ENCODE measurements at places on chromosomes 3 and 15.

GRCh38 chr3:36206956-36207580 lies 173.2 kb upstream of the STAC start:
- DNase-seq, result no peak

GRCh38 chr3:169627073-169627472 lies 36.4 kb downstream of the MECOM start:
- no peak for DNase-seq

- no peak for DNase-seq
Observed at GRCh38 chr3:35635926-35636683, 3.2 kb upstream of the ARPP21 start.

GRCh38 chr3:62919784-62920465 lies 44.7 kb upstream of the CADPS start:
- DNase-seq, result no peak

DNA sequence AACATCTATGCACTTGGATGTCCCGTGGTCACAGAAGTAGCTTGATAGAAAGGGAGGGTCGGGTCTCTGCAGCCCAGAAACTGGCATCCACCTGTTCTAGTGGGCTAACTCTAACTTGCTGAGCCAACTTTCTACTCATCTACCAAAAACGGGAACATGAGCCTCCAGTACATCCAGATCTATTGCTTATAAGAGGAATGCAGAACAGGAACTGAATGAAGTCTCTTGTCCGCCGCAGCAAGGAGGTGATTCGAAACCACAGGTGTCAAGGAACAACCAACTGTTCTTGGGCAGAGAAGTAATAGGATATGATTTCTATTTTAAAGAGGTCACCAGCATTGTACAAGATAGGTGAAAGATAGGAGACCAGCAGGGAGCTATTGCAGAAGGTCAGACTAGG lies 17.9 kb downstream of the TERC start:
- DNase-seq, result no peak

DNA sequence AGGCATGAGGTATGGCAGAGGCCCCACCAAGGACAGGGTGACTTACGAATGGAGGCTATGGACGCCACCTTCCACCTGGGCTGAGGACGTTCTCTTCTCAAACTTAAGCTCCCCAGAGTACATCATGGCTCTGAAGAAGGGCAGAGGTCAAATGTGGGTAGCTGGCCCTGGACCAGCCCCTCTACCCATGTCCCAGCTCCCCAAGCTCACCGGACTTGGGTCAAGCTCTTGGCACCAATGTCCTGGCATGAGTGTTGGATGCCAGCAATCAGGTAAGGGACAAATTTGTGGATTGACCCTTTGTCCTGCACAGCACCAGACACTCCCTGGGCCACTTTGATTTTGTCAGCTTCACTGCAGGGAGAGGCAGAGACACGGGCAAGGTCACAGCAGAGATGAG lies 2.5 kb downstream of the NDUFAF3 start:
- DNase-seq, result no peak

DNA sequence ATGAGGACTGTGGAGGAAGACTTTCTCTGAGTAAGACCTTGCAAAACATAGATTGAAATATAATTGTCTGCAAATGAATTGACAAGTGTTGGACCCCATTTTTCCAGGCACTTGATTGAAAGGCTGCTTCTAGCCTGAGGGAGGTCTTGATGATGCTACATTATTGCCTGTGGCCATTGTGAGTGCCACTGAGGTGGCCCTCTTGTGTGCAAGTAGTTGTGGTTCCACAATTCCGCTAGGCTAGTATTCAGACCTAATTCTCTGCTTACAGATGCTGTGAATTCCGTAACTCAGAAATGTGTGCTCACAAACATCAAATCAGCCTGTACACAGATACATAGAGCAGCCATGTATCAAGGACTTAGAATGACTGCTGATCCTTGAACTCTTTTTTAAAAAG lies 34.7 kb downstream of the FNDC3B start:
- no peak for DNase-seq

DNA sequence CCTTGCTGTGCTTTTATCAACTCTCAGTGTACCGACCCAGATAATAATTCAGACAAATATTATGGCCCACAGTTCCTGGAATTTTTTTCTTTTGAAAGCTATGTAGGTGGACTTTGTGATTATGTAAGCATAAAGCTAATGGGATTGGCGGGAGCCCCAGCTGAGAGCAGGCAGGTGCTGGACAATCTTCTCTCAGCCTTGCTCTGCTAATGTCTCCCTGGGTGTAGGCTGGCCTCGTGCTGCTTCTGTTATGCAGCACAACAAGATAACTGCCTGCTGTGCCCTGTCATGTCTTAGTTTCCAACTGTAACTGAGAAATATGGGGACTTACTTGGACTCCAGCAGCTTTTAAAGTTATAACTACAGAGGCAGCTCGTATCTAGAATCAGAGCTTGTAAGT lies 415.0 kb downstream of the PDCD6IP start:
- DNase-seq, result peak; percentile 16
